Left ventricle myocardium inferior (tissue), 1 donor: ENCODE measurements at places on chromosomes 3 and 15. TPM values are rescaled to one million over a fixed set of nuclear protein-coding genes. Genes with fewer than 3 reads are reported as not detected.

The RUVBL1 gene
- 25.3 TPM for total RNA-seq

The DNAH12 gene
- 0.16 TPM for total RNA-seq

The KNG1 gene
- total RNA-seq = 0.14 TPM

The CCDC80 gene
- total RNA-seq = 171 TPM
